ENCODE measurements at places on chromosomes 2 and 18. TPM values are rescaled to one million over a fixed set of nuclear protein-coding genes. Genes with fewer than 3 reads are reported as not detected.
A peak's percentile ranks its signal among the peaks of the same experiment; 100 is the strongest.

DNA sequence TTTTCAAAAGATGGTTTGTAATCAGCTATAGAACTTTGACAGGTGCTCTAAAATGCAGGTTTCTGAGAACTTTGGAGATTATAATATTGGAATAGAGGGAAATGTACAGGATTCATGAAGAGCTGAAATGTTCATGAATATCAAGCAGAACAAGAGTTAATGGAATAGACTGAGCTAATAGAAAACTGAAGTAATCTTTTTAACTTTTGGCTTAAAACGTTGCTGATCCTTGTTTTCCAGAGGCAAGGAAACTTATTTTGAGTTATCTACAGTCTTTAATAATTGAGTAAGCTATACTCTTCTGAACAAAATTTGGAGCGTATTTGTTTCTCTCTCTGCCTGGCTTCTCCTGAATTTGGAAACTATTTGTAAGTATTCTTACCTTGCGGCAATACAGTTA is 10.8 kb upstream of the IL18RAP start:
- no peak for DNase-seq

GRCh38 chr2:235229236-235229635 is 264.6 kb upstream of the AGAP1 start:
- DNase-seq, result no peak

FBXO41 gene
- 25.7 TPM for total RNA-seq

- no peak for DNase-seq
These were observed 43.4 kb downstream of the KCNF1 start for GRCh38 chr2:10954856-10955818.

BOLL gene
- total RNA-seq, result not detected

DNA sequence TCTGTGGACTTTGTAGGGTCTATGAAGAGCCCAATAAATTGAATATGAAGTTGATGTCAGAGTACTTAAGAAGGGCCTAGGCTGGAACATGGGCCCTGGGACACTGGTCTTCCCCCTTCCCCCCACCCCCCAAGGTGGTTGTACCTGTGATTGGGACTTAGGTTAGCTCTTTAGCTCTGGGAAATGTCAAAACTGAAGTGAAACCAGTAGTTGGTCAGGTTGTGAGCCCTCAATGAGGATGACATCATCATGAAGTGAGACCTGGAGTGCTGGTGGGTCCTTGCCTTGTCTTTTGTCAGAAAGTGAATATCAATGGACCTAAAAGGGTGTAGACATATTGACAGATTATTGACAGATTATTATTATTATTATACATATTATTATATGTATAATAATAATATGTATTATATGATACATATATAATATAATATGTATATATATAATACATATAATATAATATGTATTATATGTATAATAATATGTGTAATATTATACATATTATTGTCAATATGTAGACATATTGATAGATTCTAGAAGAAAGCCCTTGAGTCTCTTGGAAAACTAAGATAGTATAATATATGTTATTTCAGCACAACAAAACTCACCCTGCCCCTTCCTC is 5.4 kb downstream of the MARS2 start:
- DNase-seq, result no peak

DNA sequence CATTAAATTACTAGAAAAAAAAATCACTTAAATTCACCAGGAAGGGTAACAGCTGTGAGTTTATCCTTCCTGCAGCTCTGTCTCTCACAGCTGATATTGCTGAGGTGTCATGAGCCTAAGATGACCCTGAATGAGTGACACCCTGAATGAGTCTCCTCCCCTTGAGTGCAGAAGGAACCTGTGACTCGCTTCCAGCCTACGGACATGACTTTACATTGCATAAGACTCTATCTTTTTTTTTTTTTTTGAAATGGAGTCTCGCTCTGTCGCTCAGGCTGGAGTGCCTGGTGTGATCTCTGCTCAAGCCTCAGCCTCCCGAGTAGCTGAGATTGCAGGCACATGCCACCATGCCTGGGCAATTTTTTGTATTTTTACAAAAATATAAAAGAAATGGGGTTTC is 14.1 kb downstream of the MRO start:
- DNase-seq, result no peak

DNA sequence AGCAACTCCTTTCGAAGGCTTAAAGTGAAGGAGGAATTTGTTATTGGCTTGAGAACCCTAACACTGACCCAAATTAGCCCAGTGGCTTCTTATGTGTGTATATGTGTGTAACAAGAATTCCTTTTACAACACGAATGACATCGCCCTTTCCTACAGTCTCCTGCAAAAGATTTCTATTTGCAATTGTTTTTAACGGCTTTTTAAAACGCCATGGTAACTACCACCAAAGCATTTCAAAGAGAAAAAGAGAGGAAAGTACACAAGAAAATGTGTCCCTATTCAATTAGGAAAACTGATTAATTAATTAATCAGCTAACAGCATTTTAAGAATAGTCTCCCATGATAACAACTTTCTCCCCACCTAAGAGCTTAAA is 58.1 kb downstream of the PAX3 start:
- DNase-seq, result no peak

LYG2 gene
- not detected for total RNA-seq

RNF152 gene
- 0.02 TPM for total RNA-seq

CCDC102B gene
- total RNA-seq, result 1.8 TPM

CCT4 gene
- total RNA-seq, result 188 TPM

GRCh38 chr18:66560094-66560493 is 43.8 kb downstream of the CDH19 start:
- DNase-seq, result no peak

GRCh38 chr2:207092818-207093217 is 72.9 kb downstream of the KLF7 start:
- DNase-seq, result no peak

DNA sequence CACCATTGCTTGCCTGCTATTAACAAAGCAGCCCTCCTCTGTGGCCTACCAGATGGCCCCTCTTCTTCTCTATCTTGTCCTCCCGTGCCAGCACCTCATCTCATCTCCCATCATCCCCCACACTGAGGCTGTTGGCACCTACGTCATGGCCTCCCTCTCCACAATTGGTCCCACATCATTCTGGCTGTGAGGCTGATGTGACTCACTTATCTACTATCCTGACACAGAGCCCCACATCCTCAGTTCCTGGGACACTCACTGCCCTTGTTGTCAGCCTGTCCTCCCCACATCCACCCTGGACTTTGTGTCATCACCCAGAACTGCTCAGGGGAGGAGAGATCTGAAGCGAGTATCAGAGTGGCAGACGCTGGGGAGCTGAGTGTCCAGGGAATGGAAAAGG is 102.9 kb downstream of the MRO start:
- no peak for DNase-seq

DNA sequence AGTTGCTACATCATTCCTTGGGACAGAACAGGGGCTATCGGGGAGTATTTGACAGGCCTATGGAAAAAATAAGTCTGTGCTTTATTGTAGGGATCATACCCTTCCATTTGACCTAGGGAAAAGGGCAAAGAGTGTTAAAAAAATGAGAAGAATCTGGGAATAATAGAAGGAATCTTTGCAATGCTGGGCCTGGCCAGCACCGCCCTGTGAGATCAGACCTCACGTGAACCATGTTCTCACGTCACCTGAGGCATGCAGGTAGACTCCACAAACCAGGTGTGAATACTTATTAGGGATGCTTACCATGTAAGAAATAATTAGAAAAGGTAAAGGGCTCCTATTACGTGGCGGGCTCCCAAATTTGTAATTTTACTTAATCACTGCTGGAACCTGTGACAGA is 177.5 kb upstream of the GATA6 start:
- DNase-seq, result no peak

DNA sequence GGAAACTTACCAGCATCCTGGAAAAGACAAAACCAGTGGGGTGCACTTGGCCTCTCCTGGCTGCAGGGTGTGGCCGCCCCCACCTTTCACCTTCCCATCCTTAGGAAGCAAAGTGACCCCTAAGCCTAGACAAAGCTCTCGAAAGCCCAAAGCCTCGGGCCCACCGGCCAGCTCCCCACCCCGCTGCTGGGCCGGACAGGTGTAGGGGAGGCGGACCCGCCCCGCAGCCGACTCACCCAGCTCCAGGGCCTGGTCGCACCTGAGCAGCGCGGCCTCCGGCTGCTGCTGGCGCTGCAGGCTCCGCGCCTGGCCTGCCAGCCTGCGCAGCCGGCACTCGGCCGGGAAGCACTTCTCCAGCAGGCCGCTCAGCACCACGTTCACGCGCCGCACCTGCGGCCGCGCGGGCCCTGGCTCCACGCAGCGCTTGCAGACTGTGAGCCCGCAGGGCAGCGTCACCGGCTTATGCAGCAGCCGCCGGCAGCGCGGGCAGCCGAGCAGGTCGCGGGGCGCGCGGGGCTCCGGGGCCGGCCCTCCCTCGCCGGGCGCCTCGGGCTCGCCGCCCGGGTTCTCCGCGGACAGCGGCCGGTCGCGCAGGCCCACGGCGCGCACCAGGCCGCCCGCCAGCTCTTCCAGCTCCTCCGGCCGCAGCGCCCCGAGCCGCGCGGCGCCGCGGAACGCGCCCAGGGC is 979 bp downstream of the LONRF2 start:
- DNase-seq, result peak; percentile 31

DNA sequence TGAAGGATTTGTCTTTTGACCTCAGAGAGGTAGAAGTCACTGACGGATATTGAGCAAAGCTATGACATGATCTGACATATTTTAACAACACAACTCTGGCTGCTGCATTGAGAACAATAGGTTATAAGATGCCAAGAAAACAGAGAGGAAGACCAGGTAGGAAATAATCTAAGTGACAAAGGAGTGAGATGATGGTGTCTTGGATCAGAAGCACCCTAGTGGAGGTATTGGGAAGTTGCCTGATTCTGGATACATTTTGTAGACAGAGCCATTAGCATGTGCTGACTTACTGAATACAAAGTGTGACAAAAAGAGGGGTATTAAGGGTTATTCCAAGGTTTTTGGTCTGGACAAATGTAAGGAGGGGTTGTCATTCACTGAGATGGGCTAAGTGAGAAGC is 1438.1 kb downstream of the DPP10 start:
- no peak for DNase-seq

DNA sequence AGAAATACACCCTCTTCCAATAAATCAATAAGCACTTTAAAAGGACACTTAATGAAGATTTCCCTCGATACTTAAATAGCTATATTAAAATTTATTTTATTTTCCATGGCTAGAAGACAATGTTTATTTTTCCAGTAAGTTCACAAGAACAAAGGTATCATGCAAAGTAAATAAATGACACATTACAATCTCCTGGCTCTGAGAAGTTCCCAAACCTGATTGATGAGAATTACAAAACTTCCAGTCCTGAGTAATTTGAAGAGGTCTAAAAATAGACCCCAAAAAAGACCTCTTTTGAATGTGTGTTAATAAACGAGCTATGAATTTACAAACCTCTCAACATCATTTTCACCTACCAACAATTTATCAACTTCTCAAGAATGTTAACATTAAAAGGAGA is 1.5 kb upstream of the PEX13 start:
- no peak for DNase-seq

- no peak for DNase-seq
These were observed 438.4 kb downstream of the EIPR1 start for GRCh38 chr2:2939078-2939795.

DNA sequence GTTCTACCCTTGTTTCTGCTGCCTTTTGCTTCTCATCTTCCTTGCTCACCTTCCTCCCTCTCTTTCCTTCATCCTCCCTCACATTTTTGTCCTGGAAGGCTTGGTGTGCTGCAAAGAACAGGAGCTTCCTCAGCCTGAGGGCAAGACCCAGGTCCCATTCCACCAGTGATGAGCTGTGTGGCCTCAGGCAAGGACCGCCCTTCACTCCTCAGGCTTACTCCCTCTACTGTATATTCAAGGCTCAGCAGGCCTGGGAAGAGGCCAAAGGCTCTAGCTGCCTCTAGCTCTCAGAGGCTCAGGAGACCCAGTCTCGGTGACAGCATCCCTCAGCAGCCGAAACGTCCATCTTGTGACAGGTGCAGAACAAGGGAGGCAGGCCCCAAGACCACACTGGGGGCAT is 97.5 kb downstream of the MRO start:
- DNase-seq, result no peak

SATB2 gene
- total RNA-seq, result 0.34 TPM

- DNase-seq, result no peak
These were observed 45.4 kb downstream of the EXOC6B start for GRCh38 chr2:72780477-72780876.

GRCh38 chr18:44885507-44885906 is 204.8 kb downstream of the SETBP1 start:
- no peak for DNase-seq

GRCh38 chr18:64171576-64171975 is 22.7 kb upstream of the LINC00305 start:
- DNase-seq, result no peak

- DNase-seq, result no peak
These were observed 208.4 kb downstream of the SETBP1 start for GRCh38 chr18:44889111-44889510.

- no peak for DNase-seq
These were observed 283.6 kb upstream of the GYPC start for GRCh38 chr2:126372406-126372805.

GRCh38 chr2:68172990-68173700 is 15.5 kb downstream of the PNO1 start:
- no peak for DNase-seq

Measured in activated B cell treated with CpG ODN at 0.5 μM for 24 hours (primary cell).